ENCODE measurements at places on chromosomes 3 and 15. TPM values are rescaled to one million over a fixed set of nuclear protein-coding genes. Genes with fewer than 3 reads are reported as not detected.

Gene REC114
- total RNA-seq = not detected

DNA sequence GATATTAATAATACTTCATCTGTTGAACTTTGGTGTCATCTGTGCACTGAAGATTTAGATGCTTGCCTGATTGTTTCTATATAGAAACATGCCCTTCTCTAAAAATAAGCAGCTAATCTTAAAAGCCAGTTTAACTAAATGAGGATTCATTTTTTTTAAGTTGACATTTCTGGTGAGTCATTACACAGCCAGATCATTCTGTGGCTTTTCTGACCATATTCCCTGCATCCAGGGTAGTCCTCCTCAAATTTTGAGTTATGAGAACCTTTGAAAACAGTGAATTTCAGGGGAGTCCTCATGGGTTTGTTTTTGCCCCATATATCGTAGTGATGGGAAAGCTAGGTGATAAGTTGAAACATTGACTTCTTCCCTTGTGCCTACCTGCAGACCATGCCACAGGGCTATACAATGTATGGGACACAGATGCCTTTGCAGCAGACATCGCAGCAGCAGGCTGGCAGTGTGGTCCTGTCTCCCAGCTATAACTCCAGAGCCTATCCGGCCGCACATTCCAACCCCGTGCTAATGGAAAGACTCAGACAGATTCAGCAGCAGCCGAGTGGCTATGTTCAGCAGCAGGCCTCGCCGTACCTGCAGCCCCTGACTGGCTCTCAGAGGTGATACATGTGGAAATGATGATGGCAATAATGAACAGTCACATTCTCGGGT is 26.5 kb upstream of the P2RY12 start:
- no peaks in the 10 kb centered on the region for H3K36me3 ChIP-seq
- H3K4me3 ChIP-seq = no peak overlapping the region
- no peak for DNase-seq
- H3K4me1 ChIP-seq = no peaks in the 10 kb centered on the region
- H3K27ac ChIP-seq = no peak overlapping the region
- no peaks in the 10 kb centered on the region for H3K27me3 ChIP-seq

Gene ARL14
- total RNA-seq = not detected

DNA sequence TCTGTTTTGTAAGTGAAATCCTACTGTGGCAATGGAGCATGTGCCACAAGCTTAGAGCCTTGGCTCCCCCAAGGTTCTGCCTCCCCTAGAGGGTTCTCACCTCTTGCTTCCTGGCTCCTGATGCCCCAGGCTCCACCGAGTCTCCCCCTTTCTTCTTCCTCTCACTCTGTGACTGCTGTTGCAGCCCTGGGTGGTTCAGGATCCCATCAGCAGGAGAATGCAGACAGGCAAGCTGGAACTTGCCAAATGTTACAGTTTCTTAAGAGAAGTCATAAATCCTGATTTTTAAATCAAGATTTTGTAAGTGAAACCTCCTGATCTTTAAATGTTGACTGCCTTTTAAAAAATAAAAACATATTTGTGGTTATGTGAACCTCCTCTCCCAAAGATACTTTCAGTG is 133.9 kb downstream of the CCNL1 start:
- H3K27me3 ChIP-seq = peaks cover 16% of the 10 kb centered on the region
- no peak overlapping the region for H3K27ac ChIP-seq
- no peaks in the 10 kb centered on the region for H3K36me3 ChIP-seq
- peaks cover 9% of the 10 kb centered on the region for H3K4me1 ChIP-seq

GRCh38 chr15:71679793-71680353 is 130.5 kb upstream of the NR2E3 start:
- peaks cover 31% of the 10 kb centered on the region for H3K4me1 ChIP-seq
- peak overlapping the region; percentile 60 for H3K27ac ChIP-seq

GRCh38 chr3:189790658-189791057 is 159.5 kb downstream of the TP63 start:
- H3K27ac ChIP-seq = no peak overlapping the region
- no peak overlapping the region for H3K4me3 ChIP-seq

DNA sequence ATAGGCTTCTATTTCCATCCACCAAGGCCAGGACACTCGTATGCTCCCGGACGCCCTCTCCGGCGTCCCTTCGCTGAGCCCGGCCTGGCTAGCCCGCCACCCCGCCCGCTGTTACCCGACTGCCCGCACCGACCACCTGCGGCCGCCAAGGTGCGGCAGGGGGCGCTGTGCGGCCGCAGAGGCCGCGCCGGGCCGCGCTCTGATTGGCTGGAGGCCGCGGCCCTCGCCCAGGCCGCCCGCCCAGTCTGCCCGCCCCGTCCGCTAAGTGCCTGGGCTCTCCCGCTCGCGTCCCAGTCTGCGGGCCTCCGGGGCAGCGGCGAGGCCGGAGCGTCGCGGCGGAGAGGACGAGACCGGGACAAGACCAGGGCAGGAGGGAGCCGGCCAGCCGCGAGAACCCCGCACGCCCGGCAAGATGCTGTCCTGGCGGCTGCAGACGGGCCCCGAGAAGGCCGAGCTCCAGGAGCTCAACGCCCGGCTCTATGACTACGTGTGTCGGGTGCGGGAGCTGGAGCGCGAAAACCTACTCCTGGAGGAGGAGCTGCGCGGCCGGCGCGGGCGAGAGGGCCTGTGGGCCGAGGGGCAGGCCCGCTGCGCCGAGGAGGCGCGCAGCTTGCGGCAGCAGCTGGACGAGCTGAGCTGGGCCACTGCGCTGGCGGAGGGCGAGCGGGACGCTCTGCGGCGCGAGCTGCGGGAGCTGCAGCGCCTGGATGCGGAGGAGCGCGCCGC is at the start of gene SYNM:
Gene SYNM, plus strand, starts transcription at position 293 of the 726 bp plus-strand sequence. Its CDS starts 120 bp downstream, at position 413.
- H3K4me3 ChIP-seq = peak within 1 kb of the TSS; percentile 51
- H3K27me3 ChIP-seq = peaks cover 51% of the 10 kb centered on the region
- peaks cover 16% of the 10 kb centered on the region for H3K4me1 ChIP-seq

DNA sequence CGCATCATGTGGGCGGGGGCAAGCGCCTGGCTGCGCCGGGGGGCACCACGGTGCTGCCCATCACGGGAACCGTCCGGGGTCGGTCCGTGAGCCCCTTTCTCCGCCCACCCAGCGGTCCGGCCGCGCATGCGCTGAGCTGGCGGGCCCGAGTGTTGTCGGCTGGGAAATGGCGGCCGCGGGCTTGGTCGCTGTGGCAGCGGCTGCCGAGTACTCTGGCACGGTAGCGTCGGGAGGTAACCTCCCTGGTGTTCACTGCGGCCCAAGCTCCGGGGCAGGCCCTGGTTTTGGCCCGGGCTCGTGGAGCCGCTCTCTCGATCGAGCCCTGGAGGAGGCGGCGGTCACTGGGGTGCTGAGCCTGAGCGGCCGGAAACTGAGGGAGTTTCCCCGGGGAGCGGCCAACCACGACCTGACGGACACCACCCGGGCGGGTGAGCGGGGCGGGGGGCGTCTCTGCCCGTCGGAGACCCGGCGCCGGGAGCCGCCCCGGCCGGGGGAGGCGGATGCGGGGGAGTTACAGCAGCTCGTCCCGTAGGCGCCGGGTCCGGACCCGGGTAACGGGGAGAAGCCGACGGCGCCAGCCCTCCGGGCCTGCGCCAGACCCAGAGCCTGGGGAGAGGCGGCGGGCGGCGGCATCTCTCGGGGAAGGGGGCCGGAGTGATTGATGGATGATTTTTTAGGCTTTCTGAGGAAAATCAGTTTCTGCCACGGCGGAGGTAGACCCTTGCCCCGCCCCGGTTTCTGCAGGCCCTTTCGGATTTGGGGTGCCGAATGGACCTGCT is at the start of gene LRCH3:
Gene LRCH3, plus strand, starts transcription at position 142 of the 779 bp plus-strand sequence. Its CDS starts 25 bp downstream, at position 167.
- peaks cover 7% of the 10 kb centered on the region for H3K36me3 ChIP-seq
- H3K27ac ChIP-seq = peak within 1 kb of the TSS; percentile 99
- H3K4me3 ChIP-seq = peak within 1 kb of the TSS; percentile 91
- peak; percentile 84 for DNase-seq
- peaks cover 39% of the 10 kb centered on the region for H3K4me1 ChIP-seq

Data from activated CD4-positive, alpha-beta T cell treated with anti-CD3 and anti-CD28 coated beads, Interleukin-2, amount 10 ng/mL, durations not matched to agents 7 days and 5 days (primary cell).